Activated T-cell treated with anti-CD3 and anti-CD28 coated beads, Interleukin-2, amount 50 U/mL, for 24 hours (primary cell): ENCODE measurements at places on chromosomes 3 and 15.

DNA sequence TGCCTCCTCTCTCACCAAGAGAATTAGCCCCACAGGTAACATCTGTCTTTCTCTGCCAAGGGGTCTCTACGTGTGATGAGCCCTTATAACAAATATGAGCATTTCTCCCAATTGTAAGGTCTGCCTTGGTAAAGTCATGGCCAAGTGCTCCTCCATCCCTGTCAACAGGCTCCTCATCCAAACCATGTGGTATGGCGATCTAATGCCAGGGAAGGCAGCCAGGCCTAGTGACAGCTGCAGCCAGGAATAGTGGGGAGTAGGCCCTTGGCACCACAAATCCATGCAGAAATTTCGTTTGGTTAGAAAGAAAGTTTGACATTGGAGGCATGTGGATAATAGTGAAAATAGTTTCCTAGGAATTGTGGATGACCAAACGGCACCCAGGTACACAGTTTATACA lies 4.7 kb upstream of the LRTM1 start:
- no peak for DNase-seq

DNA sequence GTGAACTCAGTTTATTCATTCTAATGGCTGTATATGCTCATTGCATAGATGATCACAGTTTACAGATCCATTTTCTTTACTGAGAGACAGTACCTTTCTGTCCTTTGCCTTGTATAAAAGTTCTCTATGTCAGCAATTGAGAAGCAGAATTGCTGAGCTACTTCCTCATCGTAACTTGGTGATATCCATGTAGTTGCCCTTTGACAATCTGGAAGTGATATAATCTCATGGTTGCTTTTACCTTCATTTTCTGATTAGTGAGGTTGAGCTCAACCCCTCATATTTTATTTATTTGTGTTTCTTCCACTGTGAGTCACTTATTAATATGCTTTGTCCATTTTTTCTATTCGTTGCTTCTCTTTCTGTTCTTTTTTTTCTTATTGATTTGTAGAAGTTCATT lies 696.5 kb downstream of the AGBL1 start:
- DNase-seq: no peak

GRCh38 chr3:118863731-118864322 lies 170.8 kb downstream of the IGSF11 start:
- no peak for DNase-seq

DNA sequence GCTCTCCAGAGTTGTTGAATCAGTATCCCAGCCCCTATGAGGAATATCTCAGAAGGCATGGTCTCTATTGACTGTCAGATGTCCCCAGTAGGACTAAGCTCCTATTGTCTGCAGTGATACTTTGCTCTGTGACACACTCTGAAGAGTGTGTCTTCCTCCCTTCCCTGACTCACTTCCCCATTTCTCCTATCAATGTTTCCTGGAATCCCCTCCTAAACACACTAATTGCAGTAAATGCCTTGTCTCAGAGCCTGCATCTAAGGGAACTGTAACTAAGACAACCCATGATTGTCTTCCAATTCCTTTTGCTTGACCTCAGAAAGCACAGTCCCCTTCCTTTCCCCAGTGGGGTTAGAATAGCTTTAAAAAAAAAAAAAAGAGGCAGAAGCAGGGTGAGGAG lies 397.3 kb upstream of the PROK2 start:
- DNase-seq: no peak

DNA sequence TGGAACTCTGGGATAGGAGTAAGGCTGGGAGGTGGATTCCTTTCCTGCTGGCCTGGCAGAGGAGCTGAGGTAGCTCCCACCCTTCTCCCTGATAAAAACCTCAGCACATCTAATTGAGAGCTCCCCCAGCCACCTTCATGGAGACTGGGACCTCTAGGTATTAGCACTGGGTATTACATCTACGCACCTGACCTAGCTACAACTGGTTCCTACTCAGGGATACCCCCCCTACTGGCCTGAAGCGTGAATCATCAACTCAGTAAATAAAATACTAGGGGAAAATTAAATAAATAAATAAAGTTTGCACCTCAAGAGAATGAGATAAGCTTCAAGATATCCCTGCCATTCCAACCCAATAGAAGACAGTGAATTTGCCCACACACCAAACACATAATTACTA lies 140.4 kb downstream of the NEK10 start:
- DNase-seq: no peak

DNA sequence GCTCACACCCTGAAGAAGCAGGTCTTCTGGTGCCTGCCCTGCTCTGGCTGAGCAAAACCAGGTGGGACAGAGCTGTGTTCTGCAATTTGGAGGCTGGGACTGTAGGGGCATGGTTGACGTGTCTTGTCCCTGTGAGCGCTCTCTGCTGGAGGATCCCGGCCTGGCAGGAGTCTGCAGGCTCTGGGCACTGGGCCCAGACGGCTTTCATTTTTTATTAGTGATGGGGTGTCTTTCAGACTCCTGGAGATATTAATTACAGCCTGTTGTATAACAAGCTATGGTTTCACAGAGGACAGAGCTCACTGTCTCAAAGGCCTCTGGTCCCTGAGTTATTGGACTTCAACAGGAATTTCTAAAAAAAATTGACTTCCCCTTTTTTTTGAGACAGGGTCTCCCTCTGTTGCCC lies 29.5 kb upstream of the ZNF710 start:
- peak; percentile 58 for DNase-seq

DNA sequence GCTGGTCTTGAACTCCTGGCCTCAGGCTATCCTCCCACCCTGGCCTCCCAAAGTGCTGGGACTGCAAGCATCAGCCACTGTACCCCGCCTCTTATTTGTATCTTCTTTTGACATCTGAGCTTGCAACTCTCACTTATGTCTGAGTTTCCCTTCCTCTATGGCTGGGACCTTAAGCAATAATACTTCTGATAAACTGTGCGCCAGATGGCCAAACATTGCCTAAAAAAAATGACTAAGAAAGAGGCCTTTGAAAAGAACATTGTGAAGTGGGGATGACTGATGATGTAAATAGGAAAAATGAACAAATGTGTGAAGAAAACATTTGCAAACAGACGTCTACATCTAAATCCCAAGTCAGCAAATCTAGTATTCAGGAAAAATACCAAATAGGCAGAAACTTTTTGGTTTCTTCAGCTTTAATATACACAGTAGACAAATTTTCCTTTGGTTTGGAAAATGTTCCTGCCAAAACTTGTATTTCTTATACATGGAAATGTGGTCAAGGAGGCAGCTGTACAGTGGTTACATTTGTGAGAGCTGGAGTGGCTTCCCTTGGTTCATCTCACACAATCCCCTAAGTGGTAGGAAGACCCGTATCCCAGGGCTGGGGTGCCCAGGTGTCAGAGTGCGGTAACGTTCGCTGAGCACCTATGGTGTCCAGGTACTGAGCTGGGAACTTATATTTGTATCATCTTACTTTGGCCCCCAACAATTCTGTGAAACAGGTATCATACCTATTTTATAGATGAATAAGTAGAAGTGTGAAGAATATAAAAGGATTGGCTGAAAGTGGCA lies 11.6 kb upstream of the TFRC start:
- DNase-seq: no peak

DNA sequence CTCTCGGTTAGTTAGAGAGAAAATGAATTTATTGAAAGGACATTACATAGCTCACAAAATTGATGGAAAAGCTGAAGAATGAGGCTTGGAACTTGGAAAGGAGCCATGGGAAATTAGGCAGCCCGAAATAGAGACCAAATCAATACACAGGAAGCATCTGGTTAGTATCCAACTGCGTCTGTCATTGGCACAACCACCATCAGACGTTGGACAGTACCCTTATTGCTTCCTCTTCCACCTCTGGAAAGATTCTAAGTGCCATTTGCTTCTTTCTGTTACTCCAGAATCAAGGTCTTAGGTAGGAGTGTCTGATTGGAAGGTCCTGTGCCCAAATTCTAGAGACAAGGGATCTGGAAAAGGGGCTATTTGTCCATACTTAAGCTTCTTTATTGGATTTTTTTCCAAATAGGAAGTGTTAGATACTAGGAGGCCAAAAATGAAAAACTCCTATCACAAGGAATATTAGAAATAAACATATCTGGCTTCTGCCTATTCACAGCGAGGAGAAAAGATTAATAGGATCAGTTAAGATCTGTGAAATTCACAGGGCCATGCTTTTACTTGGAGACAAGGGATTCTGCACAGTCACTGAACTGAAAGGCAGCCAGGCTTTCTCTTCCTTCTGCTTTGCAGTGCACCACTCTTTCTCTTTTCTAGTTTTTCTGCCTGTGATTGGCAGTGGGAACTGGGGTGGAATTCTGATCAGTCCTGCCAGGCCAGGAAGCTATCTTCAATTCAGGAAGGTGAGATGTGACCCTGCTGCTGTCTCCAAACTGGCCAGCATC lies 10.7 kb upstream of the HACD2 start:
- DNase-seq: no peak

DNA sequence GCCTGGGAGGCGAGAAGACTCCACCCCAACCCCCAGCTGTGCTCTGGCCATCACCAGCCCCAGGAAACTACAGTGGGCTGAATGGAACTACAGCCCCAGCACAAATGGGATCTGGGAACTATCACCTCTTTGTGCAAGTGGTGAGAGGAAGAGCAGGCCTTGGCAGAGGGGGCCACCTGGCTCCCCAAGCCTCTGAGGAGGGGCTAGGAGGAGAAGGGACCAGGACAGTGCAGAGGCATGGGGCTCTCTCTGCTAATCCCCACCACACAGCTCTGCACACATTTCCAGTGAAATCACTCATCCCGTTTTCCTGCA lies 31.6 kb downstream of the KY start:
- no peak for DNase-seq

GRCh38 chr15:77416954-77417353 lies 3.0 kb downstream of the PEAK1 start:
- DNase-seq: no peak

GRCh38 chr15:58483376-58483775 lies 51.6 kb downstream of the LIPC start:
- no peak for DNase-seq

DNA sequence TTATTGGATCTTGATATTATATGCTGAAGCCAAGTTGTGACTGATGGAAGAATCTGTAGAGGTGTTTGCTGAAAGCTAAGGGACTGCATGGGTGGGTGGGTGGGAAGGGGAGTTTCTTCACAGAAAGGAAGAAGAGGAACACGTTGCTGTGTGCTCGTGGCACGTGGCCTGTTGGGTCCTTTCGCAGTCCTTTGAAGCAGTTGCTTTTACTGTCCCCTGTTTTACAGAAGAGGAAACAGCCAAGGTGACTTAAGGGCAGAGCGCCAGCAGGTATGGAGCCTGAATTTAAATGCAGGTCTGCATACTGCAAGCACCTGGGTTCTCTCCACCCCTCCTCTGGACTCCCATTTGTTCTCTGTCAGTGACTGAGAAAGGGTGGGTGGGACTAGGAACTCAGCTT lies 59.4 kb upstream of the PRR23C start:
- no peak for DNase-seq

- DNase-seq: no peak
Observed at GRCh38 chr3:135103917-135104316, 308.9 kb downstream of the EPHB1 start.

DNA sequence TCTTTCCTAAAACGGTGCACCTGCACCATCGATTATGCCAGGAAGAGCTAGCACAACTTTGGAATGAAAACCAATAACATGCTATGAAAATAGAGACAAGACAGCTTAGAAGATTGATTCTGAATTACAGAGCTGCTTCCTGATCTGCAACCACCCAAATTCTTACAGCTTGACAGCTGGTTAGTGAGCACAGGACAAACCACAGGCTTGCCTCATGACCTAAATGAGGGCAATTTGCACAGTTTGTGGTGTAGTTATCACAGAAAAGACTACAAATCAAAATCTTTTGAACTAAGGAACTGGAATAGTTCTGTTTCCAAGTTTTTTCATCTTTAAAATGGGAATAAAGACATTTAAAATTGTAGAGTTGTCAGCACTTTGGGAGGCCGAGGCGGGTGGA lies 533.5 kb downstream of the NAALADL2 start:
- DNase-seq: no peak

DNA sequence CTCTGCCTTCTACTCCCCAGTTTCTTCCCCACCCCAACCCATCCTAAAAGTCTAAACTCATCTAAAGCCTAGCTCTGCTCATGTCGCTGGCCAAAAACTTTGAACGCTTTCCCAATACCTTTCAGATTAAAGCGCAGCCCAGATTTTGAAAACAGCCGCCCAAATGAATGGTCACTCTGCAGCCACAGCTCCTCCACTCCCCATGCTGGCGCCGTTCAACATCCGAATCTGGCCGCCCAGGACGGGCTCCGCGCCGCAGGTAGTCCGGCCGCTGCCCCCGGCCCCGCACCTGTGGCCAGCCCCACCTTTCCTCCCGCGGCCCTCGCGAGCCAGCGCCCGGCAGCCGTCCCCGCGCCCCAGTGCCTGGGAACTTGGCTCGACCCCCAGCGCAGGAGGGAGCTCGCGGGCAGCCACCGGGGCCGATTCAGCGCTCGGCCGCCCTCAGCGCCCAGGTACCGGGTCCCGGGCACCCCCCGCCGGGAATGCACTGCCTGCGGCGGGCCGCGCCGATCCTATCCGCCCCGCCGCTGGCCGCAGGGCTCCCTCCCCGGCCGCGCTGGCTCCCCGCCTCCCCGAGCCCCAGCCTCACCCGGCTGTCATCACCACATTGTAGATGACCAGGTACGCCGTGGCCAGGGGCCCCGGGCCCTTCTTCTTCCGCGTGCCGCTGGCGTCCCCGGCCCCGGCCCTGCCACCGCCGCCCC lies 417 bp downstream of the HACD2 start:
- DNase-seq: no peak

GRCh38 chr15:91927585-91927984 lies 74.1 kb downstream of the SLCO3A1 start:
- no peak for DNase-seq

DNA sequence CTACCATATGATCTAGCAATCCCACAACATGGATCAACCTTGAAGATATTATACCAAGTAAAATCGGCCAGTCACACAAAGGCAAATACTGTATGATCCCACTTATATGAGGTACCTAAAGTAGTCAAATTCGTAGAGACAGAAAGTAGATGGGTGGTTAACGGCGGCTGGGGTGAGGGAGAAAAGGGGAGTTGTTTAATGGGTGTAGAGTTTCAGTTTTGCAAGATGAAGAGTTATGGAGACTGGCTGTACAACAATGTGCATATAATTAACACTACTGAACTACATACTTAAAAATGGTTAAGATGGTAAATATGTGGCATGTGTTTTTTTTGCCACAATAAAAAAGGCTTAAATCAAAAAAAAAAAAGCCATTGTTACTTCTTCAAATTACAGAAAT lies 60.4 kb downstream of the GPR176 start:
- no peak for DNase-seq

- no peak for DNase-seq
Observed at GRCh38 chr15:38424101-38424552, 29.8 kb upstream of the FAM98B start.

GRCh38 chr3:61847784-61848462 lies 286.6 kb downstream of the PTPRG start:
- no peak for DNase-seq
